Activated CD8-positive, alpha-beta memory T cell treated with anti-CD3 and anti-CD28 coated beads for 48 hours (primary cell): ENCODE measurements at places on chromosomes 16 and 17.

- no peak for DNase-seq
These were observed 37.1 kb downstream of the FTO start for GRCh38 chr16:53740933-53741531.

- no peak for DNase-seq
These were observed 706.5 kb downstream of the KCNJ2 start for GRCh38 chr17:70875729-70876310.

DNA sequence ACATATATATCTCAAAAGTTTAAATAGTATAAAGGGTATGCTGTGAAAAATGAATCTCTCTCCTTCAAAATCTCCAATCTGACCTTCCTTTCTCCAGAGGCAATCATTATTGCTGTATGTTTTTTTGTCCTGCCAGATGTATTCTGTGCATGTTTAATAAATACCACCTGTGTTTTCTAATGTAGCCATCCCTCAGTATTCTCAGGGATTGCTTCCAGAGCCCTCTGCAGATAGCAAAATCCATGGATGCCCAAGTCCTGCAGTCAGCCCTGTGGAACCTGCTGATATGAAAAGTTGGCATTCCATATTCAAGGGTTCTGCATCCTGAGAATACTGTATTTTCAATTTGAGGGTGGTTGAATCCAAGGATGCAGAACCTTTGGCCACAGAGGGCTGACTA is 42.9 kb downstream of the BPTF start:
- DNase-seq = no peak

GRCh38 chr16:74029115-74029792 is 267.4 kb upstream of the PSMD7 start:
- DNase-seq = no peak
